Neural crest cell (in vitro differentiated cells): ENCODE measurements at places on chromosomes 16 and 17. TPM values are rescaled to one million over a fixed set of nuclear protein-coding genes. Genes with fewer than 3 reads are reported as not detected.
A peak's percentile ranks its signal among the peaks of the same experiment; 100 is the strongest.

DNA sequence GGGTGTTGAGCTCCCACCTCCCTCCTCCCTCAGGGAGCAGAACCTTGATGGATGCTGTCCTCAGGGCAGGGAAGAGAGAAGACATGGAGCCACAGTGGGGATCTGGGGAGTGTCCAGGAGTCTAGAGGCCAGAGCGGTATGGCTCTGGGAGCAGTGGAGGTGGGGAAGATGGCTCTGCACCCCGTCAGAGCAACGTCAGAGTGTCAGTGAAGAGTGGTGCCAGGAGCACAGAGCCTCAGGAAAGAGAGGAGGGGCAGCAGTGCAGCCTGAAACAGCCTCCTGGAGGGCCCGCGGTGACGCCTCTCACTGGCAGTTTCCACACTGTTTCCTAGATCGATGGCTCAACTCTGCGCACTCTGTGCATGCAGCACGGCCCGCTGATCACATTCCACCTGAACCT, 23.2 kb upstream of the SLC5A11 start:
- peaks cover 14% of the 10 kb centered on the region for H3K36me3 ChIP-seq
- no peaks in the 10 kb centered on the region for H3K27me3 ChIP-seq
- no peak for DNase-seq
- no peaks in the 10 kb centered on the region for H3K4me1 ChIP-seq

- no peak for DNase-seq
- peaks cover 15% of the 10 kb centered on the region for H3K27me3 ChIP-seq
- peak overlapping the region; percentile 96 for H3K4me3 ChIP-seq
These were observed 805 bp upstream of the TANC2 start for GRCh38 chr17:62965174-62965685.

GRCh38 chr17:158379-158778, 21.0 kb downstream of the SCGB1C2 start:
- no peak overlapping the region for H3K4me3 ChIP-seq
- H3K27ac ChIP-seq, result no peak overlapping the region
- no peaks in the 10 kb centered on the region for H3K4me1 ChIP-seq
- DNase-seq, result no peak
- no peaks in the 10 kb centered on the region for H3K27me3 ChIP-seq
- no peaks in the 10 kb centered on the region for H3K36me3 ChIP-seq

DNA sequence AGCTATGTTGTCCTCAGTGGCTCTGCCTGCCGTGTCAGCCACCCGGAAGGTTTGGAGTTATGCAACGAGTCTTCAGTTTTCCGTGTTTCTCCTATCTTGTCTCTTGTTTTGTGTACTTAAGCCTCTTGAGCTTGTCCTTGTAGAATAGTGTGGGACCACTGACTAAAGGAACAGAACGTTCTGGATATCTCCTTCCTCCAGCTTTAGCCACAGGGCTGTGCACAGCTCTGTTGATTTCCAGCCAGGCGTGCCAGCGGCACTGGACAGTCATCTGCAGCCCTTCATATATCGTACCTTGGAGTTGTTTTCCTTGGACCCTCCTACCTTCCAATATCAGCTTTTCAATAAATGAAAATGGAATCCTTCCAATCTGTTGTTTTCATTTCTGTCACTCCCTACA, 39.8 kb downstream of the TMEM11 start:
- H3K36me3 ChIP-seq, result peaks cover 4% of the 10 kb centered on the region
- DNase-seq, result no peak
- no peak overlapping the region for H3K27ac ChIP-seq
- no peaks in the 10 kb centered on the region for H3K27me3 ChIP-seq

DNA sequence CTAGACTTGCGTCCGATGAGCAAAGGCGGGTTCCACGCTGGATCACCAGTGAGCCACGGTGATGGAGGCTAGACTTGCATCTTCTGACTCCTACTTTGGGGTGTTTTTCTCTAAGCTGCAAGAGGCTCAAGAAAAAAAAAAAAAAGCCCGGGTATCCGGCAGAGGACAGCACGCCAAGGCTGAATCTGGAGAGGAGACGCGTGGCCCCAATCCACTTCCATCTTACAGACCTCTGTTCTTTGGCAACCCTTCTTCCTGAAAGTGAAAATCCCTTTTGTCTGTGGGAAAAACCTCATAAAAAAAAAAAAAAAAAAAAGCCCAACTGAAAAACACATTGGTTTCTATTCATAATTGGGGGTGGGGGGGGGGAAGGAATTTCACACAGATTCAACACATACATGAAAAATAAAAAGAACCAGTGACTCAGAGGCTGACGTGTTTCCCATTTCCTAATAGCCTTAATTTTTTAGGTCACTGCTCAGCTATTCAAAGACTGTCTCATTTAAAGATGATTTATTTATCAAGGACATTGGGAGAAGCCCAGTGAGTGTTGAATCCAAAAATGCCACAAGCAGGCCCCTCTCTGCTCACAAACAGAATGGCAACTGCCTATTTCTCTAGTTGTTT, 258.3 kb downstream of the FOXL1 start:
- no peak overlapping the region for H3K4me3 ChIP-seq
- no peak overlapping the region for H3K27ac ChIP-seq
- H3K4me1 ChIP-seq, result peaks cover 14% of the 10 kb centered on the region
- no peaks in the 10 kb centered on the region for H3K36me3 ChIP-seq
- H3K27me3 ChIP-seq, result no peaks in the 10 kb centered on the region

DNA sequence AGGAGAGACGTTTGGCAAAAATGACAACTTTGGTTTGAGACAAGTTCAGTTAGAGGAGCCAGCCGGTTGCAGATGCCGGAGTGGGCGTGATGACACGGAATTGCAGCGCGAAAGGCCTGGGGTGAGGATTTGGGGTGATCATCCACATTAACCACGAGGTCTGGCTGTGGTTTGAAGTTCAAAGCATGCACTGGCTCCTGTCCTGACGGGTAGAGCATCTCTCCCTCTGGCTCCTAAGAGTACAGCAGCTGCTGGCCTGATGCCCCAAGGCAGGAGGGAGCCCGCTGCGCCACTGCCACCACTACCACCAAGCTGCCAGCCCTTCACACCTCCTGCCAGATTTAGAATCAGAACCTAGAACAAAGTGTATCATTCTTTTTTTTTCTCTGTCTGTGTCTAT, 3.7 kb downstream of the RHBDL3 start:
- peaks cover 59% of the 10 kb centered on the region for H3K27me3 ChIP-seq
- no peak overlapping the region for H3K27ac ChIP-seq
- DNase-seq, result no peak
- no peaks in the 10 kb centered on the region for H3K36me3 ChIP-seq
- peaks cover 53% of the 10 kb centered on the region for H3K4me1 ChIP-seq

- H3K4me1 ChIP-seq, result no peaks in the 10 kb centered on the region
- no peaks in the 10 kb centered on the region for H3K36me3 ChIP-seq
- no peak overlapping the region for H3K27ac ChIP-seq
- H3K27me3 ChIP-seq, result no peaks in the 10 kb centered on the region
These were observed 10.8 kb downstream of the MYBBP1A start for GRCh38 chr17:4544135-4544950.

DNA sequence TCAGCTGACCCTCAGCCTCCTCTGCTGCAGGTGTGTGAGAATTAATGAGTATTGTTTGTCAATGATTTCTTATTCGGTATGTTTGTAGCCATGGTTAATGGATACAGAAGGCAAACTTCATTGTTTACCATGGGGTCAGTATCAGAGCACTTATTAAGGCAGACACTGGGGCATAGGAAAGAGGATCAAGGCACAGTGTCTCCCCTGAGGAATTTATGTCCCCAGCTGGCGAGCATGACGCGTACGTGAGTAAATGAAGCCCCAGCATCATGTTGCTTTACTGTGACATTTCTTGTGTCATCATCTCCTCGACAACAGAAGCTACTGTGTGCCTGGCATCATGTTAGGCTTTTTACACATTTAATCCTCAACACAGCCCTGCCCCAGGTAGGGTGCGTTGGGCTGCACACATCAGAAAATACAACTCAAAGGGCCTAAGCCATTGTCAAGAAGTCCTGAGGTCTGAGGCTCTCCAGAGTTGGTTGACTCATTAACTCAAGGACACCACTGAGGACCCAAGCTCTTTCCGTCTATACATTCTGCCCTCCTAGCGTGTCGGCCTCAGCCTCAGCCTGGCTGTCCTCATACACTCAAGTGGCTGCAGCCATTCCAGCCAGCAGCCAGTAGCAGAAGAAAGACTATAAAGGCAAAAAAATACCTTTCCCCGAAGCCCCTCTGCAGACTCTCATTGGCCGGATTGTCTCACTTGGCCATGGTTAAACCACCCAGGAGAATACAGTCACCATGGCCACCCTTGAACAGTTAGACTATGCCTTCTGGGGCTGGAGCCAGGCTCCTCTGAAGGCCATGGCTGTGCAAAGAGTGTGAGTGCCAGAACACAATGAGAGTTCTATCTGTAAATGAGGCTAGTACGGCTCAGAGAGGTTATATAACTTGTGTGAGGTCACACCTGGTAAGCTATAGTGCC, 13.9 kb upstream of the ZCCHC14 start:
- no peak for DNase-seq
- H3K4me3 ChIP-seq, result no peak overlapping the region
- no peaks in the 10 kb centered on the region for H3K27me3 ChIP-seq
- no peak overlapping the region for H3K27ac ChIP-seq
- H3K4me1 ChIP-seq, result no peaks in the 10 kb centered on the region

GRCh38 chr17:12522743-12523183, 142.9 kb upstream of the MYOCD start:
- DNase-seq, result no peak
- no peak overlapping the region for H3K27ac ChIP-seq
- no peak overlapping the region for H3K4me3 ChIP-seq
- H3K36me3 ChIP-seq, result no peaks in the 10 kb centered on the region

- peaks cover 22% of the 10 kb centered on the region for H3K27me3 ChIP-seq
- peaks cover 3% of the 10 kb centered on the region for H3K36me3 ChIP-seq
- no peak overlapping the region for H3K27ac ChIP-seq
These were observed 92.2 kb upstream of the CPHXL start for GRCh38 chr16:75818491-75818890.

DNA sequence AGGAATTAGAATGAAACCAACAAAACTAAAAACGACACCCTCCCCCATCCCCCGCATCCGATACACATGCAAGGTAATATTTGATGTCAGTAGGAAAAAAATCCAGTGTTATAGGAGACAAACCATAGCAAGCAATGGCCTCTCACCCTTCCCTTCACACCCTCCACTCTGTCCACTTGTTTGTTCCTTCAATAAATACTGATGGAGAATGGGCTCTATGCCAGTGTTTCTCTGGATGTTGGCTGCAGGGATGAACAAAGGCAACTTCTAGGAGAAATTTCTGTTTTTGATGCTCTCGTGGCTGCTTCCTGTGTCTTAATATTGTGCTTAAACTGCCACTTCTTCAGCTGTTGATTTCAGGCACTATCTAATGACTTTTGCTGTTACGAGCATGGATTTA, 98.8 kb downstream of the WWOX start:
- no peak overlapping the region for H3K4me3 ChIP-seq
- no peaks in the 10 kb centered on the region for H3K27me3 ChIP-seq
- peaks cover 4% of the 10 kb centered on the region for H3K4me1 ChIP-seq
- DNase-seq, result no peak
- no peaks in the 10 kb centered on the region for H3K36me3 ChIP-seq

GRCh38 chr16:48432136-48432535, 46.9 kb upstream of the SIAH1 start:
- H3K27ac ChIP-seq, result no peak overlapping the region
- no peaks in the 10 kb centered on the region for H3K27me3 ChIP-seq
- DNase-seq, result no peak
- H3K36me3 ChIP-seq, result no peaks in the 10 kb centered on the region

DNA sequence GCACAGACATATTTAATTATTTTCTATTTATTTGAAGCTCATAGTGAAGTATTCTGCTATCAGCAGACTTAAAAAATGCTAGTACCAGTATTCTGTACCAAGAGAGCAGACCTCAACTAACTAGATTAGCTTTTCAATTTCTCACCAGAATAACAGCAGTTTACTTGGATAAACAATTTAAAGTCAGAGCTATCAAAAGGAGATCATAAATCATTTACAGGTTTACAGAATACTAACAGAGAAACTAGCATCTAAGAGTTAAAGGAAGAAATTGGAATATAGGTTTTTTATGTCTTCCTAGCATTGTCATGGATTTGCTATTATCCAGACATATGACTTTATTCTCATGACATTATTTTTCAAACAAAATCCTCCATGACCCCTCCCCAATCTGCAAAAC, 3.4 kb downstream of the SPOP start:
- peaks cover 5% of the 10 kb centered on the region for H3K36me3 ChIP-seq
- peaks cover 12% of the 10 kb centered on the region for H3K27me3 ChIP-seq
- no peak overlapping the region for H3K27ac ChIP-seq
- H3K4me1 ChIP-seq, result peaks cover 40% of the 10 kb centered on the region

DNA sequence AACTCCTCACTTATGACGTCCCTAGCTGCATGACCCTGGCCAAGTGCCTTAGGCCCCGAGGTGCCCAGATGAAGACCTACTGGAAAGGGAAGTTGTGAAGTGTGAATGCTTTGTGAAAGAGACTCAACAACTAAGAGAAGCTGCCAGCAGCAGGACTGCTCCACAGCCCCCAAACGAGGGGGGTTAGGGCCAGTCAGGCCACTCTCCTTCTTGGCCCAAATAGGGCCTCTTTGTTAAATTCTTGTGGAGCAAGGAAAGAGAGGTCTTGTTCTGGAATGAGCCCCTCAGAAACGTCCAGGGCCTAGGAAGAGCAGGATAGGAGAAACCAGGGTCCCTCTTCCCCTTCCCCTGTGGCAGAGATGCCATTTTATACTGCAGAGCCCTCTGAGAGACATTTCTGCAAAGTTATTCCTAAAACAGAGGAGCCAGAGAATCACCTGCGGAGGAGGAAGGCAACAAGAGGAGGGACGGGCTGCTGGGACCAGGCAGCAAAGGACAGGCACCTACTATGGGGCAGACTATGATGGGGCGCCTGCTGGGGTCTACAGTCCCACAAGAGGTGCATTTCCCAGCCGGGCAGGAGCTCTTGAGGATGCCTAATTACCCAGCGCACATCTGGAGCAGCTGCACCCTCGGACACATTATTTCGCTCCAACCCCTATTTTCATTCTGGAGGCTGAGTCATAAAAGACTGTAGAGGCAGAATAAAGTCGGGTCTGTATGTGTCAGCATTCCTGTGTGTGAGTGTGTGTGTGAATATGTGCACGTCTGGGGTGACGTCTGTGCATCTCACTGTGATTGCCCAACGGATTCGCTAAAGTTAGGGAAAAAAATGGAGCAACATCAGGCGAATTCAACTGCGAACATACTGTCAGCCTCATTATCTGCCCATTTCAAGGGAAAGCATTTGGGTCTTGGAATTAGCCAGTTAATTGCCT, 11.4 kb upstream of the HOXB9 start:
- peaks cover 8% of the 10 kb centered on the region for H3K4me1 ChIP-seq
- no peaks in the 10 kb centered on the region for H3K36me3 ChIP-seq
- H3K4me3 ChIP-seq, result peak overlapping the region; percentile 54
- no peak overlapping the region for H3K27ac ChIP-seq

GRCh38 chr17:40095944-40096791, 4.2 kb downstream of the NR1D1 start:
- H3K4me3 ChIP-seq, result peak overlapping the region; percentile 32
- no peak overlapping the region for H3K27ac ChIP-seq
- peaks cover 27% of the 10 kb centered on the region for H3K4me1 ChIP-seq
- DNase-seq, result no peak

- H3K4me3 ChIP-seq, result peak overlapping the region; percentile 73
- peaks cover 82% of the 10 kb centered on the region for H3K27me3 ChIP-seq
- DNase-seq, result no peak
- H3K27ac ChIP-seq, result no peak overlapping the region
- peaks cover 20% of the 10 kb centered on the region for H3K4me1 ChIP-seq
These were observed 2.4 kb downstream of the CORO6 start for GRCh38 chr17:29620271-29620670.

The USP32 gene
- total RNA-seq, result 38.9 and 40.8 TPM in 2 replicates

The DLX4 gene
- 0.49 and 0.61 TPM in 2 replicates for total RNA-seq

The OR2C1 gene
- total RNA-seq, result 0.16 TPM in 1 of 2 replicates, not detected in the other

The PRAC1 gene
- total RNA-seq, result not detected in 2 replicates

The ADAM11 gene
- total RNA-seq, result 5.2 and 6.0 TPM in 2 replicates

The ITGAD gene
- total RNA-seq, result not detected in 2 replicates

The RGS11 gene
- 1.9 and 2.8 TPM in 2 replicates for total RNA-seq
